ENCODE measurements at places on chromosomes 4 and X.

GRCh38 chr4:183098723-183099536, at the start of gene WWC2:
WWC2 (plus strand) TSS chr4:183099257; CDS start chr4:183099492, 235 bp downstream.
- DNase-seq, result peak; percentile 46

DNA sequence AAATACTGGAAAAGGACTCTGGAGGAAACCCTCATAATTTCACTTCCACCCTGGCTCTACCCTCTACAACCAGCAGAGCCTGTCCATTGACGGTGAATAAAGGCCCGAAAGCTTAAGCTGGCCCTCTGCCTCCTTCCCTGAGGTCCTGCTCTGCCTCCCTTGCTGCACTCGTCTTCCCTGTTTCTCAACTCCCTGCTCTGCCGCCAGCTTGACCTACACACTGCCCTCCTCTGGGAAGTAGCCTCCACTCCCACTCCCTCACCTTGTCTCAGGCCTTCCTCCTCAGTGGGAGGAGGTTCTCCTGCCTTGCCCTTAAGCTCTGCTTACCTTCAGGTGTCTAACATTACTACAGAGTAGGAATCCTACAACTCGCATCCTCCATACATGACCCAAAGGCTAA, 608.6 kb upstream of the NR3C2 start:
- DNase-seq, result no peak

DNA sequence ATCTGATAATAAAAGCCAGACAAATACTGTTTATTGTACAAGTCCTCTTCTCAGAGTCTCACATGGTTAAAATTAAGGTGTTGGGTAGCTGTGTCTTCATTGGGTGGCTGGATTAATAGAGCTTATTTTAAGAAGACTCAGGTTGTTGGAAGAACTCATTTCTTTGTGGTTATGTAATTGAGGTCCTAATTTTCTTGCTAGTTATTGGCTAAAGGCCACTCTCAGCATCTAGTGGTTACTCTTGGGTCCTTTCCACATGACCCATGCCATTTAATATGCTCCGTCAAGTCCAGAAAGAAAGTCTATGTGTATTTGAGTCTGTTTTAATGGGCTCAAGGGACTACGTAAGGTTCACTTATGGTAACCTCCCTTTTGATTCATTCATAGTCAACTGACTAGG, 1668.6 kb upstream of the AGA start:
- DNase-seq, result no peak

GRCh38 chrX:39152106-39152649, 350.9 kb downstream of the MID1IP1 start:
- no peak for DNase-seq

- no peak for DNase-seq
These were observed 13.8 kb downstream of the DGKQ start for GRCh38 chr4:959338-960139.

GRCh38 chr4:121062521-121062920, 9.8 kb downstream of the NDNF start:
- DNase-seq, result no peak

DNA sequence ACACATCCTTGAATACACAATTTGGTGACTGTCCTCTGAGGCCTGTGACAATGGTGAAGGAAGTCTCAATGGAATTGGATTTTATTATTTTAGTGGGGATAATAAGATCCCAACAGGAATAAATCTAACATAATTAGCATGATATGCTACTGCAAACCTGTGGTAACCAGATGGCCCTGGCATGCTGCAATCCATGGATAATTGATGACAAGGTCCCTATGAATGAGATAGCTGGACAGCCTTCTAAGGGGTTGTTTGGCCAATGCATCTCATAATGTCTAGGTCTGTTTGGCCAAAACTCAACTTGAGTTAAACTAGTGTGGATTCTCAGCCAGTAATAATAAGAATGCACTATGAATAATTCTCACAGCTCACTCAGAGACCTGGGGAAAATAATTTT, 145.3 kb upstream of the GALNTL6 start:
- DNase-seq, result no peak

- DNase-seq, result no peak
These were observed 368.6 kb upstream of the CXorf51A start for GRCh38 chrX:147183161-147183560.

DNA sequence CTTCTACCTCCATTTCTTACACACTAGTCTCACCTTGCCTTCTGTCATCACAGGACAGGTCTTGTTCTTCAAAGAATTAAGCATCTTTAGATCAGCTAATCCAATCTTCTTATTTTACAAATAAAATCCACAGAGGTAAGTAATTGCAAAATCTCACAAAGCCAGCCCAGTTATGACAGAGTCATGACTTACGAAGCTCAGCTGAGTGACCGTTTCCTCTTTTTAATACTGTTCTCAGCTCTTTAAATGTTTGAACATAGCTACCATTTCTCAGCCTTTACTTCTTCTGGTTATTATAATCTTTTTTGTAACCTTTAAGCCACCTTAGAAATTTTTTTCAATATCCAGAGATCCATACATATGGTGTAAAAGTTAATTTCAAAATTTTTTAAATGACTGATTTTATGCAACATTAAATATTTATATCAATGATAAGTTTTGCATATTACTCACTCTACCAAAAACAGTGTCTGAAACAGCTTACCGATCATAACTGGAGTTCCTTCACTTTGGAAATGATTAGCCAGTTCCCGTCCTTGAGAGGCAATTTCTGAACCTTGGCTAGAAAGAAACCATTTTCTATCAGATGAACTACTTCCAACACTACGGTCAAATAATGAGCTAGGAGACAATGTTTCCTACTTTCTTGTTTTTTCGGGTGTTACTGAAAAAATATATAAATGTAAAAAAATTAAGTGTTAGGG, 8.8 kb downstream of the ANKRD37 start:
- no peak for DNase-seq

- DNase-seq, result no peak
These were observed 244.5 kb upstream of the FSTL5 start for GRCh38 chr4:162408309-162408708.

GRCh38 chr4:4913147-4913561, 53.7 kb downstream of the MSX1 start:
- DNase-seq, result no peak

DNA sequence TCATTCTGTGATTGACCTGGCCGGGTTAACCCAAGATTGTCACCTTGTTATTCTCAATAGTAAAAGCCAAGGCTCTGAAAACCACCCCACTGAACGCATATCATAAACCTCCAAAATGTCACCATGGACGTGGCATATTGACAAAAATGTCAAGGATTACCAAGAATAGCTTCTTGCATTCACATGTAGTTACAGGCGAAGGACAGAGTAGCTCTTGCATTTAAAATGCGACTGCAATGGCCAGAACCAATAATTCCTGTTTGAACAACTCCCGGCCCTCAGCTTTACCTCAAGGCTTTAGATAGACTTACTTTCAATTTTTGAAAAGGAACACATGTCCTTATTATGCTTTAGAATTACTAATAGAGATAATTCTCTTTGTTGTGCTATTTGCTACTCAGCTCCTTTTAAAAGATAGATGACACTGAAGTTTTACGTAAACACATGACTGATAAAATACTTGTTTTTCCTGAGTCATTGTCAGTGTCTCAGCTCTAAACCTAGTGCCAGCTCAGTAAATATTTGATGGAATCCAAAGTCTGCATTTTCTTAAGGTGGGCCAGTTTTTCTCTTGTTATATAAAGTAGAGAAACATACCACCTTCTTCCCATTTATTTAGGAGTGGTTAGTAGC, 66.3 kb downstream of the CLDN34 start:
- DNase-seq, result no peak
